ENCODE measurements at places on chromosomes 5 and 9.

DNA sequence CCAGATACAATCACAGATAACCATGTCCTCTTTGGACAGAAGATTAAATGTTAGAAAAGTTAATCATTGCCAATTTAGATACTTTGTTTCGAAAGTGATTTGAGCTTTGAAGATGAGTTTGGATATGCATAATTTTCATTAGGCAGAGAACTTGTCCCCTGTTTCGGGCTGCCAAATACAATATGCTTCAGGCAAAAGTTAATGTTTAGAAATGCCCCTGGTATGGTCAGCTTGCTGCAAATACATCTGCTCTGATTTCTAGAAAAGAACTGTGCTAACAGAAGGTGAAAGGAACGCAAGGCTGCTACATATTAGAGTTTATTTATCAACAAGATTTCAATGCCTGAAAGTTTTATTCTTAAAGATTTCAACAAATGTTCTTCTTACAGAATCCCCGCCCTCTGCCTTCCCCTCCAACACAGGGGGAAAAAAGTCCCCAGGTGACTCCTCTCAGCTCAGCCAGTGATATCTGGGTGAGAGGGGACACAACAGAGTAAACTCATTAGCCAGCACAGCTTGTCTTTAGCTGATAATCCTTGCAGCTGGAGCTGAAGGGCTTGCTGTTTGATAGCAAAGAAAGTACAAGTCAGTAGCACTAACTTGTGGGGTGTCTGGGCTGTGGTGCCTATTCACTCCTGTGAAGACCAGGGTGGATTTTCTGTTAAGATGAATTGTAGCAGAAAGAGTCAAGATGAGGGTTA, 435.7 kb downstream of the DMAC1 start:
- no peak for DNase-seq

DNA sequence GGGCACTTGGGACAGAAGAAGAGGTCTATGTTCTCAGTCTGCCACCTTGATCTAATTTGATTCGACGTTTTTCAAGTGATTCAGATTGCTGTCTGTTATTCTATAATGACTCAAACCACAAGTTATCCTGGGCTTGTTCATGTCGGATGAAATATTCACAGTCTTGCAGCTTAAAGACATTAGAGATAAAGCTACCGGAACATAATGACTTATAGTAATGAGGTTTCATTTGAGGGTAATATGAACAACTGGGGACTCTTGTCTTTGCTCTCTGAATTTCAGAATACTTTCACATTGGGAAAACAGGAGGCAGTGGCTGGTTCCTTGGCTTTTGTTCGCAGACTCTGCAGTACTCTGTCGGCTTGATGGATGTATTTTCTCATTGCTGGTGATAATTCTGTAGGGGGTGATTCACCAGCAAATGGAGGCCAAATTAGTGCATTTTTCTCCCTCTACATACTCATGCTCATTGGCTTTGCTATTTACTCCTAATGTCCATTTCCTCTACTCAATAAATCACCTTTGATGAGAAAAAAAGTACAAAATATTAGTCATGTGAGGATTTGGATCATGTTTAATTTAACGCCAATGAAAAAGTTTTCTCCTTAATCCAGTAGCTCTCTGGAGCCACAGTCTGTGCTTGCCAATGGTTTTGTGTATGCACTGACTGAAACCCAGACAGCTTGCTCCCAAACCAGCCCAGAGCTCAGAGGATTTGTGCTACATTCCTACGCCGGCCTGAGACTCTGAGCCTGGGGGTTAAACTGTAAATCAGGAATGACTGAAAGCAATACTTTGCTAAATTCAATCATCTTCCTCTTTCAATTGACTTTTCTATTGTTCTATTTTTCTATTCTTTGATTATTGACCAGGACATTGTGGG, 154.7 kb upstream of the ANKH start:
- DNase-seq, result peak; percentile 32

GRCh38 chr5:95948631-95949030, 13.0 kb downstream of the ELL2 start:
- DNase-seq, result no peak

DNA sequence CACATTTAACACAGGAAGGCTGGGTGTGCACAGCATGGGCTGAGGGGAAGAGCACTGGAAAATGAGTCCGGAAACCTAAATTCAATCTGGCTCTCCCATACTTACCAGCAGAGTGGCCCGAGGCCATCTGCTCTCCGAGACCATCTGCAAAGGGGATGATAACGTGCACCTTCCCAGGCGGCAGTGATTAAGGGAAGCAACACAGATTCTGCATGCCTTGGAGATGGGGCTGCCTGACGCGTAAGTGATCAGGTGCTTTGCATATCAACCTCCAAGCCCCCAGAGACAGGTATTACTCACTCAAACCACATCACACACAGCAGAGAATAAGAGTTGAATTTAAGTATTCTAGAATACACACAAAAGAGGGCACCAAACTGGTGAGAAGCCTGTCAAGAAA, 9.1 kb downstream of the EPB41L4B start:
- no peak for DNase-seq

- no peak for DNase-seq
These were observed 62.8 kb downstream of the CDC14B start for GRCh38 chr9:96556701-96557461.

DNA sequence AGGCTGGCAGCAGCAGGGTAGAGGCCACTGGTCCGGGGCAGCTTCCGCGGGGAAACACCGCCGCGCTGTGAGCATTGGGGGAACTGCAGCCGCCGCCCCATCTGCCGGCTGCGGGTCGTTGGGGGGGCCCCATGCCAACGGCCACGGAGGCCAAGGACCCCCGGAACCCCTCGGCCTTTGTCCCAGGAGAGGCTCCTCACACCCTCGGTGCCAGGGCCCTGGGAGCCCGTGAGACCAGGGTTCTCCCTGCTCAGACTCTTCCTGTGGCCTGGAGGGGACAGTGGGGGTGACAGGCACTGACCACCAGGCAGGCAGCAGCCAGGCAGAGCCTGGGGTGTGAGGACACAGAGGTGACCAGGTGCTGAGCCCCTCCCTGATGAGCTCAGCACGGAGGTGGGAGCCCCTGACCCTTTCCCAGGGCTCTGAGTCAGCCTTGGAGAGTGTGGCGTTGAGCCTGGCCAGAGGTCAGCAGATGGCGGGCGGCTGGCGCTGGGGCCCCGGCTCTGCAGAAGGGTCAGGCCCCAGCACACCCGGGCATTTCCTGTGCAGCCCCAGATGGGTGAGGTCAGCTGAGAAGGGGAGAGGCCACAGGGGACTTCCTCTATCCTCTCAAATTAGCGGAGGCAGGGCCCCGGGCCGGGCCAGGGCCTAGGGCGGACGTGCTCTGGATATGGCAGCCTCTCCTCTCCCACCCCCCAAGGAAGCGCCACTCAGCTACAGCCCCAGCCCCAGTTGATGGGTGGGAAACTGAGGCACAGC, 17.9 kb upstream of the EGFL7 start:
- DNase-seq, result peak; percentile 79

DNA sequence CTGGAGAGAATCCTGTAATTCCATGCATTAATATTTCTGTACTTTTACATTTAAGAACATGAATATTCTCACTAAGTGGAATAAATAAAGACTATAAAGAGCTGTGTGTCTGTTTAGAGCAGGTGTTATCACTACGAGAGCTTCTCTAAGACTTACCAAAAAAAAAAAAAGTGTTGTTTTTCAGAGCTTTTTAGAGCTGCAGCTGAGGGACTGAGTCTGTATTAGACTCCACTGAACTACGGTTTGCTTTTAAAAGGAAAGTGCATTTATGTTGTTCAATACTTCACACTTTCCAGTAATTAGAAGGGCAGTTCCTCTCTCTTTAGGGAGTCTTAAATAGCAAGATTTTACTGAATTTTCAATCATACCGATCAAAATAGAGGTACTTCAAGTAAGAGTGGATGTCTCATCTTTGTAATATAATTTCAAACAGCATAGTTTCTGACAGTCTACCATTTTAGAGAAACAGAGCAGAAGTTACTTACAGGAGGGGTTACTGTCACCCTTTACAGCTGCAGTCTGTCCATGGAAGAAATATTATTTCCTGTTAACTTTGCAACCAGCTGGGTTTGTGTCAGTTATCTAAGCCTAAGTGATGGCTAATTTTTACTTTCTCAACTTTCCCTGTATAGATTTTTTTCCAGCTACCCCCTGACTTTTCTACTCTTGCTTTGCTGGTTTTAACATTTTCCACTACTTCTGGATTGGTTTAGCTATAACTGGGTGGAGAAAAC, 2.4 kb downstream of the SYK start:
- no peak for DNase-seq

- DNase-seq, result no peak
These were observed 7.5 kb upstream of the MSH3 start for GRCh38 chr5:80646926-80647325.

DNA sequence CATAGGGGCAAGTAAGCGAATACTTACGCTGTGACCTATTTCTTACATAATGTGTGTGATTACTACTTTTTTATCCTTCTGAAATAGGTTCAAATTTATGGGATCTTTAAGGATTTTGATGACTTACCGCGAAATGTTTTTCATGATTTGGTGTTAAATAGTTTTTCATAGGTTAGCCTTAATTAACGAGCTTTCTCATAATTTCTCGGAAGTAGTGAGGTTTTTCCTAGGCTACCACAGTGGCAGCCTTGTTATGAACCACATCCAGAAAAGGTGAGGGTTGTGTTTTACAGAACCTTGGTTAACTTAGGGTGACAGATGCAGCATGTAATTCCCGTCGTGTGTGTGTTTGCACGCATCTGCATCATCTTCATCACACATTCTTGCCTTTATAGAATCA, 1.3 kb downstream of the SH3GL2 start:
- DNase-seq, result no peak

DNA sequence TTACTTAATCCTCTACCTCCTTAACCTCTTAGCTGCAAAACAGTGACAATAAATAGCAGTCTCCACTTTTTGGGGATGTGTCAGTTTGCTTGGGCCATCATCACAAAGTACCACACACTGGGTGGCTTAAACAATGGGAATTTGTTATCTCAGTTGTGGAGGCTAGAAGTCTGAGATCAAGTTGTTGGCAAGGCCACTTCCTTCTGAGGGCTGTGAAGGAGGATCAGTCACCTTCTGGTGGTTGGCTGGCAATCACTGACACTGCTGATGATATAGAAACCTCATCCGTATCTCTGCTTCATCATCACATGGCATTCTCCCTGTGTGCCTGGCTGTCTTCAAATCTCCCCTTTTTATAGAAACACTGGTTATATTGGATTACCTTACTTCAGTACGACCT, 187.1 kb upstream of the TBC1D2 start:
- DNase-seq, result no peak

DNA sequence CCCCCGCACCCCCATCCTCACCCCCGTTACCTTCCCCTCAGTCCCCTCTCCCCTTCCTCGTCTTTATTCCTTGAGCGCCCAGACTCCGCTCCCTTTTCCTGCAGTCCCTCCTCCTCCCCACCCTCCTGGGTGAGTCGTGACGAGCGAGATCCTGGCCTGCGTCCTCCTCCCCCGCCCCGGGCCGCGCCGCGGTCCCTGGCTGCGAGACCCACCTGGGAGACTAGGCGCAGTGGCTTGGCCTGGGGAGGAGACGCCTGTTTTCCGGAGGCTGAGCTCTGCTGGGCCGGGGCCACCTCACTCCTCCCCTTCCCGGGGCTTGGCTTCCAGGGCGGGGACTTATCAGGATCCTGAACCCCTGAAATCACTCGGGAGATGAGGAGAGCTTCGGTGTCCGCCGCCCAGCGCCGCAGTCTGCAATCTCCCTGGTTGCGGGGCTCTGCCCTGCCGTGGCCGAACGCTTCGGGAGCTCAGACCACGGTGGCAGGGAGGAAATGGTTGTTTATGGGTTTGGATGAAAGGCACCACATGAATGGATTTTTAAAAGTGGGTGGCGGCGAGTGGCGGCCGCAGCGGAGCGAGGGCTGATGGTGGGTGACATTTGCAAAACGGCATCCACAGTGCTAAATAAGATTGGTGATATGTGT, 984 bp downstream of the STXBP1 start:
- peak; percentile 73 for DNase-seq

DNA sequence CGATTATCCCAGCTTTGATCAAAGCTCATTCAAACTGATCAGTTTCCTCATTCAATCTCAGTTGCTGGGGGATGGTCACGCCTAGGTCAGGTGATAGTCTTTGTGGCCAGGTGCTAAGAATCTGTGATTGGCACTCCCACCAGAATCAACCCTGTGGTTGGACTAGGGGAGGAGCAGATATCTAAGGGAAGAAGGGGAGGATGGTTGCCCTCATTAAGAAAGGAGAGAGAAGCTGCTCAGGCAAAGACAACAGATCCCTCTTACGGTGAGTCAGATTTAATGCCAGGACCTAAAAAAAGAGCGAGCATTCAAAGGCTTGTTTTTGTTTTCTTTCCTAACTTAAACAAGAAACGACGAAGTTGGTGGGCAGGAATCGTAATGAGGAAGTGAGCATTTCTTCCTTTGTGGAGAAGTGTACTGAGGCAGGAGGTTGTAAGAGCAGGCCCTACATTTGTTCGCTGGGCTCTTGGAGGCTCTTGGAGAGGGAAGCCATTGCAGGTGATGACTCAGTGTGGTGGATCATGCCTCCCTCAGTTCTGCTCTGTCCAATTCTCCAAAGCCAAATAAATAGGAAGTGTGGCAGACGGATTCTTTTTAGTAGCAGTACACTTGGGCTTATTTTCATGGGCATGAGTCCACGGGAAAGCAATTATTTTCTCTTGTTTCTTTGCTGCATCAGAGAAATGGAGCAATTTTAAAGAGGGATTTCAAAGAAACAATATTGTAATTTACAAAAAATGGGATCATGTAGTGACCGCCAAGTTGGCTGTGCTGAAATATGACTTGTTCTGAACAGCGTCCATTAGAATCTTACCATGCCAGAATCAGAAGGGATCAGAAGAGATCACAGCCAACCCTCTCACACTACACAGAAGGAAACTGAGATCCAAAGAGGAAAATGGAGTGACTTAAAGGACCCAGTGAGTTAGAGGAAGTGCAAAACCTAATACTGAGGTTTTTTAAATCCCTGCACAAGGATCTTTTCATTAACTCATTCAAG, 18.7 kb upstream of the TGFBR1 start:
- no peak for DNase-seq

- DNase-seq, result no peak
These were observed 9.0 kb upstream of the PAPPA start for GRCh38 chr9:116144555-116144954.

DNA sequence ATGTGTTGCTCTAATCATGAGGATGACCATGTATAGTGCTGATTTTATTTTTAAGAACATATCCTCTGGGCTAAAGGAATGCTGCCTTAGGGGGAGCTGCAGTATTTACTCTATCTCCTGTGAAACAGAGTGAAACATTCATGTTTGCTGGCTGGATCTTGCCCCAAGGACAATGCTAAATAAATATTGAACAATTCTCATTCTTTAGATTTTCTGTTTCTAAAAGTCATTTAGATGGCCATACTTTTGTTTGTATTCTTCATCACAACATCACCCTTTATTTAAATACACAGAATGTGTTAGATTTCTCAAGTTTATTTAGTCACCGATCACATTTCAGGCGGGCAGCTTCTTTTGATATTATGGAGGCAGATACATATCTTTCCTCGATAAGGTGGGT, 103.3 kb downstream of the ARHGEF28 start:
- no peak for DNase-seq

- peak; percentile 15 for DNase-seq
These were observed 48.6 kb downstream of the CARTPT start for GRCh38 chr5:71767661-71768060.

DNA sequence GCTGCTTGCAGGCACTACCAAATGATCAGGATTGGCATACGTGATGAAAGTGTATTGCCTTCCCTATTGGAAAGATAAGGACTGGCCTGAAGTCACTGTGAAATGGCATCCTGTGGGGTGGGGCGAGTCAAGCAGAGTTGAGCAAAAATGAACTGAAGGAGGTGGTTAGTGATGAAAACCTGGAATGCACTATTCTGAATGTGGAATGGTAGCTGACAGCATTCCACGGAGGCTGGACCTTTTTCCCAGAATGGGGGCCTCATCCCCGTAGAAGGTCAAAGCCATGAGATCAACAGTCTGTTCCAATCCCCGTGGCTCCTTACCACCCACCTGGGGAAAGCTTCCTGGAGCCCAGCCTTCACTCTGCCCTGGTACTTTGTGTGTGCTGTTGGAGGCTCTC, 37.7 kb downstream of the ASS1 start:
- DNase-seq, result no peak
